ENCODE measurements at places on chromosomes 1 and 21.

DNA sequence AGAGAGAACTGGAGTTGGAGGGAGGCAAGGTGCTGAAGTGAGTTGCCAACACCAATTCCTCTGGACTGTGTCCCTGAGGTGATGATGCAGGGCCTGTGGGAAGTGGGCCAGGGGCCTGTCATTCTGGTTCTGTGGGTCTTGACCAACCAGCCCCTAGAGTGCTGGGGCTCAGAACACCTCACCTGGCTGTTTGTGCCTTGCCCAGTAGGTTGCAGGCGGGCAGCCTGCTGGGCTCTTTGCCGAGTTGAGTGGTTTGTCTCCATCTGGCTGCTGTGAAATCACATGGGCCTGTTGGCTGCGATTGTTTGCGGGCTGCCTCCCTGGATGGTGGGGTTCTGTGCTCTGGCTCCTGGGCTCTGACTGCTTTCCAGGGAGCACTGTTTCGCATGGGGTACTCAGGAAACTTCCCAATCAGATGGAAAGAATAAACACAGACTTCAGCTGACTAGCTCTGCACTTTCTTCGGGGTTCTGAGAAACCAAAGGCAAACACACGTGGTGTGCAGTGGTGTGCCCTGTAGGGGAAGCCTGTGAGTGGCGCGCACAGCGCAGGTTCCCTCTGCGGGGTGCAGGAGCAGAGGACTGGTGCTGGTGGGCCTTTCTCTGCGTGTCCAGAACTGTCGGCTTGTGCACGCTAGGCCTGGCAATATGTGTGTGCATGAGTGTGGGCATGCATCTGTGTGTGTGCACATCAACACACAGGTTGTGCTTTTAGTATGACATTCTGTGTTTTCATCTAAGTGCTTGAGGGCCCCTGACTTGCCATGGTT, 95.1 kb downstream of the RHOU start:
- no peak for DNase-seq

DNA sequence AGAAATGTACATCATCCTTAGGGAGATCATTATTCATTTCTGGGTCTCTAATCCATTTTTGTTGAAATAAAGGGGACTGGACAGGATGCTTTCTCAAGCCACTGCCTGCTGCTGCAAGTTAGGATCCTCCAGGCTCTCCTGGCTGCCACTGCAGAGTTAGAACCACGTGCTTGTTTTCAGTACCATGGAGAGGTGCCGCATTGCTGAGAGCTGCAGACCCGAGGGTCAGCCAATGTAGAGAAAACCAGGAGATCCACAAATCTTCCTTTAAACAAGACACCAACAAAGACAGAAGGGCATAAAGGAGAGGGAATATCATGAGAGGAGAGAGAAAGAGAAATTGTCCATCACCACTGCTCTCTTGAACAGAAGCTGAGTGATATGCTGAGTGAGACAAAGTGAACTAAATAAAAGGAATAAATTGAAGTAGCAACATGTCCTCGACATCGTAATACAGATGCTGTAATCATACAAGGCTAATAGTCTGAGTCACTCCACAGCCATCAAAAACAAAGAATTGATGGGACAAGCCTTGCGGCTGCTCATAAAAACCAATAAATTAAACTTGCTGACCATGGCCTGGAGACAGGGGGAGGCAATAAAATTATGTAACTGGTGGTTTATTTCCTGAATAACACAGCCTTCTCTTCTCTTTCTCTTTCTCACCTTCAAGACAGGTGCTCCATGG, 255.7 kb downstream of the OMA1 start:
- no peak for DNase-seq

DNA sequence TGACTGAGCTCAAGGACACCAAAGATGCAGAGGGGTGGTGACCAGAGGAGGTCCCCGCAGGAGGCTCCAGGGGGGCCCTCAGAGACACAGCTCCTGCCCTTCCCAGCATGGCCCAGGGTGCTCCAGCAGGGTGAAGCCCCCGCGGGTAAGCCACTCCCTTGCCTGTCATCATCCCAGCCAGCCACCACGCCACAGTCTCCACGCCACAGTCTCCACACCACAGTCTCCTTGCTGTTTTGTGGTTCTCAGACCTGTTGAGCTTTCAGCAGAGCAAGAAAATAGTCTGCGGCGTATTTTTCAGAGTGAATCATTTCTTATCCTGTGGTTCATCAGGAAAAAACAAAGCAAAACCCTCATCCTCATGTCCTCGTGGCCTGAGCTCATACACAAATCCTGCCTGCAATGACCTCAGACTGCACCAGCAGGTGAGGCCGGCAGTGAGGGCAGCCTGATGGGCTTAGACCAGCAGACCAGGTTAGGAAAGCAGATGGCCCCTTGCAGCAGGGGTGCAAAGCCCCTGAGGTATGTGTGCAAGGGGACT, 25.7 kb upstream of the ABCG1 start:
- DNase-seq, result no peak

- DNase-seq, result no peak
These were observed 73.5 kb downstream of the CNST start for GRCh38 chr1:246639732-246640131.

- no peak for DNase-seq
These were observed 340.2 kb upstream of the ADAMTS5 start for GRCh38 chr21:27306791-27307775.

GRCh38 chr1:204572923-204573922, 57.0 kb downstream of the MDM4 start:
- DNase-seq, result no peak

- DNase-seq, result no peak
These were observed 950 bp upstream of the KRTAP10-7 start for GRCh38 chr21:44599264-44600029.

- DNase-seq, result no peak
These were observed 10.4 kb downstream of the MTHFR start for GRCh38 chr1:11795238-11795890.

DNA sequence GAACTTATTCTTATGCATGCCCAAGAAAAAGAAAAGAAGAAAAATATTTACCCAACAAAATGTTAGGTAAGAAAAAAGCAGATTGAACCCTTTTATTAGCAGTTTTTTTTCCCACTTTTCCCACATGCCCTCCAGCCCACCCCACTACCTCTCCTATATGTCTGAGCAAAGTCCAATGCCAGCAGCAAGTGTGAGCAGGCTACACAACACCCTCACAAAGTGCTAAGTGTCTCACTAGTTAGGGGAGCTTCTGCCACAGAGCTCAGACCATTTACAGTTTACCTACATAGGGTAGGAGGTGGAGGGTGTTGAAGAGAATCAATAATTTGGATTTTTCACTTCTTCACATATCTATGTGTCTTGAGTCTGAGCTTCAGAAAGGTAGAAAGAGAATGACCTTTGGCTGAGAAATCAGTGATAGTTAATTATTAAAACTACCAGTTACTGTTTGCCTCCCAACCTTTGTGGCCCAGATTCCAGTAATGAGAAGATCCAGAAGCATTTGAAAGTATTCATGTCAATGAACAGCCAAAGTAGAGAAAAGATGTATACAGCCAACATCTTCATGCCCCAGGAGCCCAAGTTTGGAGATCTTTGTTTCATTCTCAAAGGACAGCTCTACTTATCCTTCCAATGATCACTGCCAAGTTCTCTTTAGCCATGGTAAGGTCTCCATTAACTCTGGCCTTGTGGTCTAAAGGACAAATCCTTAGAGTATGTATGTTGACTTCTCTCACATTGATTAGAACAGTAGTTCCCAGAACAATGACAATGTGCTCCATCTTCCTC, 26.2 kb downstream of the OR10J5 start:
- no peak for DNase-seq

- DNase-seq, result no peak
These were observed 1.9 kb downstream of the GPSM2 start for GRCh38 chr1:108878678-108879077.

DNA sequence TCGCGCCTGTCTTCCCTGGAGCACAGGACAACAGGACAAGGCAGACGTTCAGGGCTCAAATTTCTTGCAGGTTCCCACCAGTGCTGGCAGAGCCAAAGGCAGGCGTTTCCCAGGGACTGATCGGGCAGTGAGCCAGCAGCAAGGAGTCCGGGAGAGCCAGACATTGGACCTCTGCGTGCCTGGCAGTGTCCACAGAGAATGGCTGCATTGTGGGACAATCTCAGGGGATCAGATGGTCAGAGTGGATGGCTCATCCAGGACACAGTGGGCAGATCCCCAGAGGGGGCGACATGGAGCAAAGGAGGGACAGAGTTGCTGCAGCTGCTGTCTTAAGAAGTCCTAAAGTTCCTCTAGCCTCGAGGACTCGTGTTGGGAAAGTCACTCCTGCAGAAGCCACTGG, 4.6 kb downstream of the TMEM63A start:
- peak; percentile 39 for DNase-seq

DNA sequence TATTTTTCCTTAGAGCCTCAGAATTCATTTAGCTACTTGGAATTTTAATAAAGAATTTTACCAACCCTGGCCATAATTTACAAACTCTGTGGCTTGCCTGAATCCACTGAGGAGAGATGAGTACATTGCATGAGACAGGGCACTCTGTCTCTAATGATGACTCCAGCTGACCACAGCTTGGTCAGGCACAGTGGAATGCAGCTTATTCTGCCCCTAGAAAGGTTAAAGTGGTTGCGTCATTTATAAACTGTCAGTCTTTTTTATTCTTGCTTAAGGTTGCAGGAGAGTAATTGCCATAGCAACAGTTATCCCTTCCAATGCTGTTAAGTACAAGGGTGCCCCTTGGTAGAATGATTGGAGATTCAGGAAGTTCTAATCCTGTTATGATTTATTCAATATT, 28.3 kb downstream of the PDE4B start:
- no peak for DNase-seq

GRCh38 chr1:151994956-151995355, 1.3 kb upstream of the S100A10 start:
- no peak for DNase-seq

DNA sequence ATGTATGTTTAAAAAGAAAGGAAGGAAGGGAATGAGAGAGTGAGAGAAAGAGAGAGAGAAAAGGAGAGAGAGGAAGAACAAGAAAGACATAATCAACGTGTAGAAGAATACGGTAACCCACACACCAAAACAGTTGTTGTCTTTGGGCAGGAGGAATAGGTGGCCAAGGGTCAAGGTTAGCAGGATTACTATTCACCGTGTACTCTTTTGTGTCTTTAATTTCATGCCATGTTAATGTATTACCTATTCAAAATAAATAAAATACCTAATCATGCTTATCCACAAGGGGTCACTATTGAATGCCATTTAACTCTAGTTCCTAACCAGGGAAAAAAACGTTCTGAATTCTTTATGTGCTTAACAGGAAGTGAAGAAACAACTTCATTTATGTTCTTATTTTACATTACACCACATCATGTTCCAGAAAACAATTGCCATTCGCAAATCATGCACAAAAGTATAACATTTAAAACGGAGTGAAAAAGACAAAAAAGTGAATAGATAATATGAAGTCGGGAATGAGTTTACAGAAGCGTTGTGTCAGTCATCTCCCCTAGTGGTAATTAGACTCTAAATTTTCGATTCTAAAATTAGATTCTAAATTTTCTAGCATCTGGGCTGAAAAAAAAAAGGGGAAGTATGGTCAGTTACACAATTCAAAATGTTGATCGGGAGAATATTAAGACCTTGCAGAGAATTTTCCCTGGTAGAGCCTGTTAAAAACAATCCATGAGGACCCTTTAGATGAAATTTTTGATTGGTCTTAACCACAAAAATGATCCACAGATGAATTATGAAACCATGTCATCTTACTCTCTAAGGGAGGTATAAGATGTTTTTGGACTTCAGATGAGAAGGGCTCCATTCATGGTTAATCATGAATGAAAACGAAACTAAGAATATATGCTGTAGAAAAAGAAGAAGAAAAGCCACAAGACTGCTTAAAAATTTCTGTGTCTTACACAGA, 700 bp upstream of the KMO start:
- DNase-seq, result peak; percentile 91

GRCh38 chr1:193356249-193356648, 169.8 kb upstream of the B3GALT2 start:
- DNase-seq, result no peak

GRCh38 chr1:207139616-207140015, 35.6 kb downstream of the C4BPA start:
- DNase-seq, result no peak

DNA sequence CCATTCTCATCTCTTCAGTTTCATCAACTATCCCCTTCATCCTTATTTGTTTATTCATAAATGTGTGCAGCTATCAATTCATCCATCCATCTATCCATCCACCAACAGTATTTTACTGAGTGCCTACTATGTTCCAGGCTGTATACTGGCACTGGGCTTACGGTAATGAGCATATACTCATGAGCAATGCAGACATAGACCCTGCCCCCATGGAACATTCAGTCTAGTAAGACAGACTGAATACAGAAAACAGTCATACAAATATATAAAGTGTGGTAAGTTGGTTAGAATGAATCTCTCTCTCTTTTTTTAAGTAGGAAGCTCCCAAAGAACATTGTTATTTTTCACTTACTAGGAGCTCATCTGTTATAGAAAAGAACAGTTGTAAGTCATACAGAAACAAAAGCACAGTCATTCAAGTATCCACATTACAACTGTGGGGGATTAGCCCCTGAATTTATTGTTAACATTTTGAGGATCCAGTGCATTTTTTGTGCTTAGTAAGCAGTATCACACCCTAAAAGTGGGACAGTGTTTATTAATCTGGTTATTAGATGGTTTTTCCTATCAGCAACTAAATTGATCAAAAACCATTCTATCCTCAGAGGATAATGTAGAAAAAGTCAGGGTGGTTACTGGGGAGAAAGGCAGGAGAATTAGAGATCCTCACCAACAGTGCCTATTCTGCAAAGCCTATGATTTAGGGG, 3.6 kb downstream of the SLC16A4 start:
- no peak for DNase-seq

GRCh38 chr1:208923946-208924720, 659.4 kb upstream of the CAMK1G start:
- no peak for DNase-seq

- no peak for DNase-seq
These were observed 64.0 kb upstream of the DIP2A start for GRCh38 chr21:46394595-46395104.

DNA sequence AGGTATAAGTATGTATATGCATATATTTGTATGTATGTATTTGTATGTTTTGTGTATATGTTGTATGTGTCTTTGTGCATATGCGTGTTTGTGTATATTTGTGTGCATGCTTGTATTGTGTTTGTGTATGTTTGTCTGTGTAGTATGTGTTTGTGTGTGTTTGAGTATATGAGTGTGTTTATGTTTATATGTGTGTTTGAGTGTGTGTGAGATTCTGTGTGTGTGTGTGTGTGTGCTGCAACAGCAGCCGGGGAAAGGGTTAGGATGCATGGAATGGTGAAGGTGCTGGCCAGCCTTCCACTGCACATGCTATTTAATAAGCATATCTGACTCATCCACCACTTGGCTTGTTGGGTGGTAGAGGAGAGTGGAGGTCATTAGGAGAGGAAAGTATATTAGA, 46.6 kb upstream of the RAB4A start:
- no peak for DNase-seq

- no peak for DNase-seq
These were observed 2.8 kb downstream of the CD48 start for GRCh38 chr1:160708801-160709200.

Data from B cell (primary cell).